ENCODE measurements at places on chromosomes 1 and 21.

GRCh38 chr1:240909701-240910457, 297.9 kb upstream of the GREM2 start:
- no peak for DNase-seq

- DNase-seq = no peak
These were observed 4.2 kb downstream of the TENT5C start for GRCh38 chr1:117610036-117610435.

DNA sequence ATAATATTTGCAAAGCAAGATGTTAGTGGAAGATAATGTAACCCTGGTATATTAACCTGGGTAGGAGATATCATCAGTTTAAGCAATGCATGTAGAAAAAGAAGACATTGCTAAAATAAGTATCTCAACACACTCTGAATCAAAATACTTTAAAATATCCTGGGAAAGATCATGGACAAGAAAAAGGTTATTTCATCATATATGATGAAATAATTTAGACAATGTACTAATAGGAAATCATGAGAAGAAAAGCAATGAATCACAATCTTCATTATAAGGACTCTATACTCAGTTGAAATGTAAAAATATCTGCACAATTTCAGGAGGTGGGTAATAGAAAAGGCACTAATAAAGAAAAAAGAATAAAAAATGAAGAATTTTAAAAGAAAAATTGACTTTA, 158.8 kb downstream of the KCNT2 start:
- DNase-seq = no peak

GRCh38 chr1:50861772-50862171, 98.3 kb downstream of the FAF1 start:
- no peak for DNase-seq

DNA sequence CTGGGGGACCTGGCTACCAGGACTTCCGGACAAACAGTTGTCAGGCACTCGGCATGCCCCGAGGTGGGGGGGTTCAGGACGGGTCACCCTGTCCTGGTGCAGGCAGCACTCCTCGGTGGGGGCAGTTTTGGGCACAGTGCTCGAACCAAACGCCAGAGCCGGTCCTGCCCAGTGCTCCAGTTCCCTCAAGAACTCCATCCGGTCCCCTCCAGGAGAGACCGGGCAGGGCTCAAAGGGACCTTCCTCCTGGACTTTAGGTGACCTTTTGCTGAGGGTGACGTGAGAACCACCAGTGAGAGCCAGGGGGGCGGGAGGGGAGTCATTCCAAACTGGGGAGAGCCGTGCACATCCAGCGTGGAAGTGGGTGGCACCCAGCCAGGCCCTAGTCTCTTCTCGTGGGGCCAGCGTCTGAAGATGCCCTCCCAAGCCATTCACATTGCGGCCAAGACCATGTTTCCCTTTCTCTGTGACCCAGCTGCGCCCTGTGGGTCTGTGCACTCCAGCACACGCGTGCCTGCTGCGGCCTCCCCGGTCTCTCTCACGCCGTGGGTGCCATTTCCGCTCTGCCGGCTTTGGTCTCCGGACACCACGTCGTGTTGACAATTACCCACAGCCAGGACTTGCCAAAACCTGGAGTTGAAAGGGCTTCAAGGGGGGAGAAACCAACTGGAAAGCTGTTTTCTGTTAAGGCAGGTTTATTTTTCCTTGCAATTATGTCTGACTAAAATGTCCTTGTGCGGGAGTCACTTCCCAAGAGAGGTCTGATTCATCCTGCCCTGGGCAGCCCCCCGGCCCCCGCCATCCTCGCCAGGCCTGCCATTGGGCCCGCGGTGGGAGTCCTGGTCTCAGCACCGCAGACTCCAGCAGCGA, 178.8 kb upstream of the ARHGEF16 start:
- DNase-seq = no peak

- DNase-seq = peak; percentile 82
These were observed 23.4 kb upstream of the PWP2 start for GRCh38 chr21:44083631-44084291.

DNA sequence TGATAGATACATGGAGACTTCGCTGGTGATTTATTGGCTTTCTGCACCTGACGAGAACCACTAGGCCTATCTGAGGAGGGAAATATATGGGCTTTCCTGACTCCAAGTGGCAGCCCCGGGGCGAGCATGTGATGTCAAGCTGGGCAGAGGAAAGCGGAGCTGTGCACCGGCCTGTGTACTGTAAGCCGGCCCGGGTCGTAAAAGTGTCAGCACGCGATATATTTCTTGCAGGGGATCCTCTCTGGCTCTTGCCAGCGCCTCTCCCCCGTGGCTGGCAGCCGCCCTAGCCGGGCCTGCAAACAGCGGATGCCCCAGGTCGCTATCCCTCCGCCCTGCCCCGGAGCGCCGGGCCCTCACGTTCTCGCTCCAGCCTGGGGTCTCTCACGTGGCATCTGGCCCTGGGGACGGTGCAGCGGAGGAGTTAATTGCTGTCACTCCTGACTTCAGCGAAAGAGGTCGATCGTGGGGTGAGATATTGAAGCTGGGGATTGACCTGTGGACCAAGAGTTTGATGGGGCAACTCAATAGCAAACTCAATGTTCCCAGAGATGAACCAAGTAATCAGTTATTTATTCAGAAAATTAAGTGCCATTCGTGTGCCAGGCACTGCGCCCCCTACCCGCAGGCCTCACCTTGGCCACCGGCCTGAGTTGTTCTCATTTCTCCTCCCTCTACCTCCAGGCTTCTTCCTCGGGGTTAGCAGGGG, 41.0 kb upstream of the HAO2 start:
- peak; percentile 55 for DNase-seq

- no peak for DNase-seq
These were observed 55.3 kb upstream of the CNTN2 start for GRCh38 chr1:204987689-204988088.

GRCh38 chr1:84089867-84090266, 54.2 kb upstream of the PRKACB start:
- DNase-seq = no peak

DNA sequence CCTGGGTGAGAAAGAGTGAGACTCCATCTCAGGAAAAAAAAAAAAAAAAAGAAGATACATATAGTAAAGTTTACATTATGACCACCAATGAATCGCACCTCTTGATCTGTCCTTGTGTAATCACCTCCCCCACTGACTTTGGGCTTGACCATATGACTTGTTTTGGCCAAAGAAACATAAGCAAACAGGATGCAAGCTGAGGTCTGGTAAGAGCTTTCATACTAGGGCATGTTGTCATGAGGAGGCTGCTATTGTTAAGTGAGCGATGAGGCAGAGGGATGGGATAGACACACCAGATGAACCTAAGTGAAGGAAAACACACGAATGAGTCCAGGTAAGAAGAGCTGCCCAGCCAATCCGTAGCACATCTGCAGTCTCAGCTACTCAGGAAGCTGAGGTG, 10.7 kb downstream of the ENAH start:
- DNase-seq = no peak

DNA sequence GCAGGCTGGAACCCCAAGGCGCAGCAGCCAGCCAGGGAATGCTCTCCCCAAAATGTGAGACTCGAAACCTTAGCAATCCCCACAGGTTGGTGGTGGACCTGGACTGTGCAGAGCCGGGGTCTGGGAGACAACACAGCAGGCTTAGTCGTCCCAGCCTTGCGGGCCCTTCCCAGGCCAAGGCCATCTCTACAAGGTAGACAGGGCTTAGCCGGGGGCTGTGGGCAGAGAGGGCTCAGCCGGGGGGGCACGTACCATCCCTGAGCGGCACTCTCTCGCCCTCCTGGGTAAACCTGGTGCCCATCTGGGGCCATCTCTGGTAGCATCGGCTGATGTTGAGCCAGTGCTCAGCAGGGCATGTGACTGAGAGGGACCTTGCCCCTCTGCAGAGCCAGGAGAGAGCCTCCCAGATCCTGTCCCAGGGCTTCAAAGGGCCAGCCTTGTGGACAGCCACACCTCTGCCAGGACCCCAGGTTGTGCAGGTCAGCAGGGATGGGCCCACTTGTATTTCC, 2.2 kb upstream of the ACTRT2 start:
- no peak for DNase-seq

GRCh38 chr1:8818325-8818775, 910 bp upstream of the RERE start:
- peak; percentile 40 for DNase-seq

DNA sequence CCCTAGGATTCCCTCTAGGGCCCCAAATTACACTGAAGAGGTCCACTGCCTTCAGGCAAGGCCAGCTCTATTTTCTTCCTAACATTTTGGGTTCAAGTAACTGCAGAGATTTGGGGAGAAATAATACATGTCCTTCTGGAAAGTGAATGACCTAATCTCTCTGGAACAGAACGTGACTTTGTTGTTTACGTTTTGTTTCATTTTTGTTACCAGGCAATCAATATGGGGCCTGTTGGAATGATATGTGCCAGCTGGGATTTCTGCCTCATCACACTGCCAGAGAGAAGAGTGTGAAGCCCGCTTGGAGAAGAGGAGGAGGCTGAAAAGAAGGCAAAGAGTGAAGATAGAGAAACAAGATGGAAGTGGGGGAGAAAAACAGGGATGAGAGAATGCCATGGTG, 116.7 kb downstream of the FASLG start:
- DNase-seq = no peak

DNA sequence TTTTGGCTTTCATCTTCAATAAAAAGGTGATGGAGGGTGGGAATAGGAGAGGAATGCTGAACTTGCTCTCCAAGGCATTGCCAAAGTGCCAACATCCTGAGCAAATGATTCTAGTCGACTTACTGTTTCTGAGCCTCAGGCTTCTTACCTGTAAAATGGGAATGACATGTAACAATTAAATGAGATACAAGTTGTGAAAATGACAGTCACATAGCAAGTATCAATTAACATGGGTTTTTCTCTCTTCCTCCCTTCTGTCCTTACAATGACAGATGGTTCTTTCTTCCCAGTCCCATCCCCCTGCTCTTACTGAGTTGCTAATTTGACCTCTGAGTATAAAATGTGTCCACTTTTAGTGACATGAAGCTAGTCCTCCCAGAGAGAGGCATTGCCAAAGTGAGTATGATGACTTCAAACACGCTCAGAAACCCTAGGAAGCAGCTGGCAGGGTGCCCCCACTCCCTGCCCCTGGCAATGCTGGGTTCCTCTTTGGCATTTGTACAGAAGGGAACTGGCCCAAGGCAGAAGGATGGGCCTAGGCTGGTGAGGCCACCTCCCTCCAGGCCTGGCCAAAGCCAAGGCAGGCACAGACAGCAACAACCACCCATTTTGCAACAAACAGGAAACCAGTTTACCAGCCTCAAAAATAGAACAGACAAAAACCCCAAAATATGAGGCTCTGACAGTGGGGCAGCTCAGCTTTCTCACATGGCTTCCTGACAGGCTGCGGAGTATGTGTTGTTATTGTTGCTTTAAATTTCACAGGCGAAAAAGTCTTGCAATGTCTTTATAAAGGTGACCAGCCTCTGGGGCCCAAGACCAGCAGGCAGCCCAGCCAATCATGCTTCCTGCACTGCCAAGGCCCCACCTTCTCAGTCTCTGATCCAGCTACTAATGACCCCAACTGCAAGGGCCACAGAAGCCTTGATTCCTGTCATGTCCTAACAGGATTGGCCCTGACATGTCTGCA, 115.9 kb downstream of the HIVEP3 start:
- DNase-seq = no peak

DNA sequence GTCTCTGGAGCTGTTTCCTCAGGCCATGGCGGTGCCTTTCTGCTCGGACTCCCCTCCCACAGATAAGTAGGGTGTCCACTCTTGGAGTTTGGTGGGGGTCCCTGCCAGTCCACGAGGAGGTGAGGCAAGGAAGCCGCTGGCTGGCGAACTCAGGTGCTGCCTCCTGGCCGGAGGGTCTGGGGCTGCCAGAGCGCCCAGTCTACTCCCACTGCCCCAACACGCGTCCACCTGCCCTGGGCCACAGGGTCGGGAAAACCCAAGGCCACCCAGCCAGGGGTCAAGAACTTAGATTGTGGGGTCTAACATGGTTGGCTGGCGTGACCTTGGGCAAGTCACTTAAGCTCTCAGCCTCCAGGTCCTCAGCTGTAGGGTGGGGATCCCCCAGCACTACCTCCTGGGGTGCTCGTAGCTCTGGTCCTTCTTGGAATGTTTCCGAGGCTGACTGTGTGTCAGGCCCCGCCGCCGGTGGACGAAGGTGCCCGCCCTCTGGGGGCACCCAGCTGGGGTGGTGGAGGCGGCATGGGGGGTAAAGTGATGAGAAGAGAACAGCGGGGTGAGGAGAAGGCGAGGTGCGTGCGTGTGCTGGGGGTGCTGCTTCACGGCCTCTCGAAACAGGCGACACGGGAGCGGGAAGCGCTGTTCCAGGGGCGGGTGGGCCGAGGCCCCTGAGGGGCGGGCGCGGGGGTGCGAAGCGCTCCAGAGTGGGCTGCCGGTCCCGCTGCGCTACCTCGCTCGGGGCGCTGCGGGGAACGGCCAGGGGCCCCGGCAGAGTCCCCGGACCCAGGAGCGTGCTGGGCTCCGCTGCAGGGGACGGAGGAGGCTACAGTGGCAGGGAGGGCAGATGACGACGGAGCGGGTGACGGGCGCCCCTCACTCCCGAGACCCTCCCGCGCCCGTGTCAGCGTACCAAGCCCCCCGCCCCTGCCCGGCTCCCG, 1.2 kb downstream of the SH2D5 start:
- DNase-seq = no peak

- DNase-seq = no peak
These were observed 254.8 kb downstream of the LTN1 start for GRCh38 chr21:28737674-28738419.

DNA sequence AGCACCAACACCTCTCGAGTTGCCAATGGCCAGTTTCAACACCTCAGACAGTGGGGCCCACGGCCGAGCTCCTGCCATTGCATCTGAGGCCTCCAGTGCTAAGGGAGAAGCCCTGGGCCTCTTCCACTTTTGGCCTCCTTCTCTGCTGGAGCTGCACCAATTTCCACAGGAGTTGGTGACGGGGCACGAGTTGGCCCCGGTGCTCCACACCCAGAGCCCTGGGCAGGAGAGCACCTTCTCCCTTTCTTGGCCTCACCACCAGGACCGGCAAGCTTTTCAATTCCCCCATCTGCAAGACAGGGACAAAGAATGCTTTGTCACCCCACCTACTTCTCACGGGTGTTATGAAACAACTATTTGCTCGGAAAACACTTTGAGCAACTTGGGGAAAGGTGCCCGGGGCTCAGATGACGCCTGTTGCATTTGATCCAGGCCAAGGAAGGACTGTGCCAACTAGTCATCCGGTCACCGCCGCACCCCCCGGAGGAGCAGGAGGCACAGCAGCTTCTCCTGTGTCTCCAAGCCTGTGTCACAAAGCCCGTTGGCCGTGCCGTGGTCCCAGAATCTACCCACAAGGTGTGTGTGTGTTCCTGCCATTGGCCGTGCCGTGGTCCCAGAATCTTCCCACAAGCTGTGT, 55.2 kb downstream of the TOMM20 start:
- DNase-seq = no peak
